ENCODE measurements at places on chromosomes 6 and 20.

GRCh38 chr20:1809131-1809572 lies 86.1 kb upstream of the SIRPA start:
- DNase-seq = no peak

DNA sequence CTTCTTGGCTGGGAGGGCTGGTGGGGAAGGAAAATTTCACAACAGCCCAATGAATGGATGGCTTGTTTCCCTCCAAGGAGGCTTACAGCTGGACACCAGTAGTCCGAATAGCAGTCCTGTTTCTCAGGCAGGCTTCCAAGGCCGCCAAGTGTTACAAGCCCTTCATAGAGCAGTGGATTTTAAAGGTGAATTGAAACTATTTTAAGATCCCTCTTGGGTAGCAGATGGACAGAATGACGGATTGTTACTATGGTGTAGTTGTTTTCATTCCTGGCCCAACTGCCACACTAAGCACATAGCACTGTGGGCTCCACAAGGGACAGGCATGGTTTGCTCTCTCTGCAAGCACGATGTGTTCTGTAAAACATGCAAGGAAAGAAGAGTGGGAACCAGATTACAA lies 203.3 kb upstream of the TAB2 start:
- no peak for DNase-seq

- no peak for DNase-seq
These were observed 30.7 kb downstream of the PARD6B start for GRCh38 chr20:50762045-50762422.

- no peak for DNase-seq
These were observed 80.7 kb upstream of the CD83 start for GRCh38 chr6:14036911-14037310.

GRCh38 chr6:107495971-107496370 lies 6.1 kb downstream of the SOBP start:
- DNase-seq = no peak

DNA sequence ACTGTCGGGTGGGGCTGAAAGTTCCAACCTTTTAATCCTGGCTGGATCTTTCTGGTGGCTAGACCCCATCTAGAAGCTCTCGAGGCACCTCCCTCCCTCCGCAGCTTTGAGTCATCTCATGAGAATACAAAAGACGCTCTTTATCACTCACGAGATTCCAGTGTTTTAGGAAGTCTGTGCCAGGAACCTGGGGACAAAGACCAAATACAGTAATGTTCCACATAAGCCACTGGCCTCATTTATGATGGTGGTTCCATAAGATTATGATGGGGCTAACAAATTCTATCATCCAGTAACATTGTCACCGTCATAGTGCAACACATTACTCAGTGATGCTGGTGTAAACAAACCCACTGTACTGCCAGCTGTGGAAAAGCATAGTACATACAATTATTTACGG lies 48.7 kb downstream of the NCOA7 start:
- DNase-seq = no peak

DNA sequence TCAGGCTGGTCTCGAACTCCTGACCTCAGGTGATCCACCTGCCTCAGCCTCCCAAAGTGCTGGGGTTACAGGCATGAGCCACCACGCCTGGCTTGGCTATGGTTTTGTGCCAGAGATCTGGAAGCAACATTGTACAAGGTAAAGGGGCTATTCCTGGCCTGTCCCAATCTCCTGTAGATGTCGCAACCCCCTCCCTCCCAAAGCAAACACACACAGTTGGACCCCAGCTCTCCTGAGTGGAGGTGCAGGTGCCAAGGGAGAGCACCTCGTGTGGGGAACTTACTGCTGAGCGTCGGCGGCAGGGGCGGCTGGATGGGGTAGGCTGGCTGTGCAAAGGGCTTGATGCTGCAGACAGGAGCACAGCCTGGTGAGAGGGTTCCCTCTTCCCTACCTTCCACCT lies 8.8 kb downstream of the RPL10A start:
- DNase-seq = no peak

GRCh38 chr20:20836836-20837235 lies 124.4 kb upstream of the RALGAPA2 start:
- DNase-seq = no peak

DNA sequence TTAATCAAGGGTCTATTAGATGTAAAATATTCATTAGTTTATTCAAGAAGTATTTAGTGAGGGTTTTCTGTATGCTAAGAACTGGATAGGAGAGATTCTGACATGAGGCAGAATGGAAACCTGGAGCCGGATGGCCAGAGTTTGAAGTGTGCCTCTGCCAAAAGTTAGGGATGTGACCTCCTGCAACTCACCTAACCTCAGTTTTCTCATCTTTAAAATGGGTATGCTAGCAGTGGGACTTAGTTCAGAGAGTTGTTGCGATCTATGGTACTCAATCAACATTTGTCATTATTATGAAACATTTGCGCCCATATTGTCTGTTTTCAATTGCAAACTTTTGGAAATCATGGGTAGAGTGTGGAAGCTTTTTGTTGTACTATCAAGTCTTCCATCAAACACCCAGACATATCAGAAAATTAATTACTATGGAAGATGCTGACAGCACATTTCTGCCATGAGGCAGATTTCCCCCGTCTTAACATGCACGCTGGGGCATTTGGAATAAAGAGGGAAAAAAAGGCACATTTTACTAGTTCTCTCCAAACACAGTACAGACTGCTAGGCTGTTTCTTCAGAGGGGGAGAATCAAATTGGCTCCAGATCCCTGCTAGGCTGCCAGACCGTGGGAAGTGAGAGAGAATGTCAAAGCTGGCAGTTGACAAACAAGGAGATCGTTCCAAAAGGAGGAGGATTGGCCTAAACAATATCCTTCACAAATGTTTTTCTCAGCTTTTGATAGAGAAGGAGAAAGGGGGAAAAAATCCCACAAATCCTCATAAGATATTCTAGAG lies 205.3 kb upstream of the TSHZ2 start:
- no peak for DNase-seq

GRCh38 chr20:56730003-56730402 lies 100.9 kb downstream of the TFAP2C start:
- no peak for DNase-seq

- no peak for DNase-seq
These were observed 21.4 kb upstream of the TRAM2 start for GRCh38 chr6:52598123-52598823.

DNA sequence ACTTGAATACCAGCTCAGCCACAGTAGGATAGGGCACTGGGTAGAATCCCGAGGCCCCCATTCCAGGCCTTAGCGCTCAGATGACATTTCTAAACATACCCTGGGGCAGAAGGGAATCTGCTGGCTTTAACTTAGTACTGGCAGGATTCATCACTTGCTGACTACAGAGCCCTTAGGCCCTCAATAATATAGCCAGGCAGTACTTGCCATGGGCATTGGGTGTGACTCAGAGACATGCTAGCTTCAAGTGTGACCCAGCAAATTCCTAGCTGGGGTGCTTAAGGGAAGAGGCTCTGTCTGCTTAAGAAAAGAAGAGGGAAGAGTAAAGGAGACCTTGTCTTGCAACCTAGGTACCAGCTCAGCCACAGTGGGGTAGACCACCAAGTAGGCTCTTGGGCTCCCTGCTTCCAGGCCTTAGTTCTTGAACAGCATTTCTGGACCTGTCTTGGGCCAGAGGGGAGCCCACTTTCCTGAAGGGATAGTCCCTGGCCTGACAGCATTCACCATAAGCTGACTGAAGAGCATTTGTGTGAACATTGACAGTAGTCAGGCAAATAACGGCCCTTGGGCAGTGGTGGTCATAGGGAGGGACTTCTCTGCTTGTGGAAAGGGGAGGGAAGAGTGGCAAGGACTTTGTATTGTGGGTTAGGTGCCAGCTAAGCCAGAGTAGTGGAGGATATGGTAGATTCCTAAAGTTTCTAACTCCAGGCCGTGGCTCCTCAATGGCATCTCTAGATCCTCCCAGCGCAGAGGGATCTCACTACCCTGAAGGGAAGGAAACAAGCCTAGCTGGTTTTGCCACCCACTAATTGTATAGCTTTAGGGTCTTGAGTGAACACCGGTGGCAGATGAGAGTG lies 48.5 kb upstream of the HACE1 start:
- DNase-seq = no peak

DNA sequence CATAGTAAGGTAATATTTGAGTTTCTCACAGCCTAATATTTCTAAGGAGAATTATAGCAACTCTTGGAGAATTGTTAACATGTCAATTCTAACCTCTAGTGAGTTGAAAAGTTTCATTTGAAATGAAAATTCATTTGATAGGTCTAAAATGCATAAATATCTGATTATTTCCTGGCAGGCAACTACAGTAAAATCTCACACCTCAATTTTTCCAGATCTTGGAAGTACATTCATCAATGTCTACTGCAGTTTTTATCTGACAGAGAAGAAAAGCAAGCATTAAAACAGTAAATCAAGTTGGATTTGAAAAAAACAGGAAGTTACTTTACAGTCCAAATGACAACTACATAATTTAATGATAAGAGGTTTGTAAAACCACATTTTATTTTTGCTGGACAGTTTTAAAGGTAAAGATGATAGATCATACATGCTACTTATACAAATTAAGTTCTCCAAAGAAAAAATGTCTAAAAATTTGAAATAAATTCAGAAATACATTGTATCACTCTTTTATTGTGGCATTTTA lies 631.3 kb downstream of the EYS start:
- no peak for DNase-seq

GRCh38 chr20:9330151-9330550 lies 184.2 kb upstream of the LAMP5 start:
- no peak for DNase-seq

- no peak for DNase-seq
These were observed 12.9 kb downstream of the ANKS1A start for GRCh38 chr6:34901930-34902329.

DNA sequence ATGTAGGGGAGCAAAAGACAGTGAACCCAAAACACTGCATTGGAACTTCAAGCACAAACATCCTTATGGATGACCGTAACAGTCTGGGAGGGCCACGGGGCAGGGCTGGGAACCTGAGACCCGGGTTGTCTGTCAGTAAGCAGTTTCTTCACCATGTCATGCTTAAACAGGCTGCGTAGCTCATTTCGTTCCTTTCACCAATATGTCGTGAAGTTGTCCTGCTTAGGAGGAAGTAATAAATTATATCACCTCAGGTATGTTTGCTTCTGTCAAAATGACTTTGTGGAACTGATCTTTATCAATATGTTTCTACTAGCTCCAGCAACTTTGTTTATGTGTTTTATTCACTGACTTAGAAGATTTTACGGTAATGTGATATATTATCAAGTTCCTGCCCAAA lies 12.4 kb upstream of the MAK start:
- no peak for DNase-seq

DNA sequence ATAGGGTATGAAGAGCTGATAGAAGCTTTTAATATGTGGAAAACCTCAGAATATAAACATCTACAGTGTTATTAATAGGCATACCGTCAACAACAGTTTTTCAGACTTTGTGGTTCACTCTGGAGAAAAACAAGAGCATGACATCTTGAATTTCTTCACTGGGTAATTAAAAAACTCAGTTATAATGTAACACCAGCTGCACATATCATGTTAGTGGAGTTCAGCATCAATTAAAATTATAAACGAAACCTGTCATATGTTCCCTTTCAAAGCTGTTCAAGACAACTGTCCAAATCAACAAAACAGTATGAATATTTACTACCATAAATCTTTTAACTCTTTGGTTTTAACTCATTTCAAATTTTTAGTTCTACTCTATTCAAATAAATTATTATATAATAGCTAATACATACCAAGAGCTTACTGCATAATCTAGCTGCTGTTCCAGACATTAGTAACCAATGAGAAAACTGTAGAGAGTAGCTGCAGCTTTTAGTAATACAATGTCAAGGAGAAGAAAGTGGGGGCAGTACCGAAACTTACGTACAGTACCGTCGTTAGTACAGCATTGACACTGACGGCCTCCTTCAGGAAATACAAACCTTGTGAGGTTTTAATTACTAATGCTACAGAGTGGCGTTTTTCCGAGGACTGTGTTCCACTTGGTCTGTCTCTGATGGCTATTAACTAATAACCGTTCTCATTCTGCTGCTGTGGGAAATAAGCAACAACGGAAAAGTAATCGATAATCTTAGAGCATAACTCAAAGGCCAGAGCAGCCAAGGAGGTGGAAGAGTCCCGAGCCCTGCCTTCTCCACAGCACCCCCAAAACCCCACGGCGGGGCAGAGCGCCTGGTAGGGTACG lies 532 bp upstream of the PM20D2 start:
- DNase-seq = no peak

GRCh38 chr20:38946836-38947235 lies 15.3 kb upstream of the DHX35 start:
- no peak for DNase-seq

DNA sequence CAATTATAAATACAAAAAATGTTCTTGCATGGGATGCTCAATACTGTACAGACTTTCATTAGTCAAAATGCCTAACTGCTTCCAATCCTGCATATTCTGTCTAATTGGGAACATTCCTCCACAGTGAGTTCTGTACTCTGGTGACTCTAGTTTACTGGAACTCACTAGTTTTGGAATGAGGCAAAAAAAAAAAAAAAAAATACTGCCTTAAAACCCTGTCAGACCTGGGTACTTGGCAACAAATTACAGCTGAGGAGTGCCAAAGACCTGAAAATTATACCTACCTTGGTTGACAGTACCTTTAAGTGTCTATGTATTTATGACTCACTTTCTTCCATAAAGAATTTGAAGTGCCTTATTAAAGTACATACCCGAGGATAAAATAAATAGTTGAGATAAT lies 276.7 kb downstream of the FARS2 start:
- DNase-seq = no peak

- no peak for DNase-seq
These were observed 5.4 kb upstream of the NFATC2 start for GRCh38 chr20:51547951-51548350.

DNA sequence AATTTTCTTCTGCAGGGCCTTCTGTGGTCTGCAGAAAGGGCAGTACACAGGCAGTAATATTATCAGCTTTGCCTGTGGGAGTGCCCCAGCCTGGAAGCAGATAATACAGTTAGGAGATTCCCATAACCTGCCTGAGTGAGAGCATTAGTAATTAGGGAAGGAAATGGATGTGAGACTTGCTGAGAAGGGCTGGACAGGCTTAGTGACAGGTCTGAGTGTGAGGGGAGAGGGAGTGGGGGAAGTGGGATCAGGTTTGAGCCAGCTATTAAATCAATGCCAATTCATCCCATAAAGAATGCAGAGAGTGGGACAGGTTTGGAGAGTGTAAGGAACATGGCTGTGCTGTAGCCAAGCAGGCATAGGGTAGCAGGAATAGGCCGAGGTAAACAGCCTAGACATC lies 10.1 kb upstream of the CFAP206 start:
- DNase-seq = no peak

- DNase-seq = no peak
These were observed 37.0 kb downstream of the TMEM181 start for GRCh38 chr6:158596861-158597260.
